ENCODE measurements at places on chromosomes 13 and 19. TPM values are rescaled to one million over a fixed set of nuclear protein-coding genes. Genes with fewer than 3 reads are reported as not detected.

DNA sequence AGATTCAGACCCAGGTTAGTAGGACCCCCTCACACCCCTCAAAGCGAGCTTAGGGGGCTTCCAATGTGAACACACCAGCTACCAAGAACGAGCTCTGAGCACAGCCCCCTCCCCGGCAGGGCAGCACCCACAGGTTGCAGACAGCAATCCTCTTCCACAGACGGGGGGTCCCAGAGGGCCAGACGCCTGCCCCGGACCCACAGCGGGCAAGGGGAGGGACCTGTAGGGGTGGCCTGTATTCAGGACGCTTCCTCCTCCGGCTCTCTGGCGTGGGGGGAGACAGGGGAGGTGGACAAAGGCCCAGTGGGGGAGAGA, 4.8 kb downstream of the TTYH1 start:
- no peak for DNase-seq

DNA sequence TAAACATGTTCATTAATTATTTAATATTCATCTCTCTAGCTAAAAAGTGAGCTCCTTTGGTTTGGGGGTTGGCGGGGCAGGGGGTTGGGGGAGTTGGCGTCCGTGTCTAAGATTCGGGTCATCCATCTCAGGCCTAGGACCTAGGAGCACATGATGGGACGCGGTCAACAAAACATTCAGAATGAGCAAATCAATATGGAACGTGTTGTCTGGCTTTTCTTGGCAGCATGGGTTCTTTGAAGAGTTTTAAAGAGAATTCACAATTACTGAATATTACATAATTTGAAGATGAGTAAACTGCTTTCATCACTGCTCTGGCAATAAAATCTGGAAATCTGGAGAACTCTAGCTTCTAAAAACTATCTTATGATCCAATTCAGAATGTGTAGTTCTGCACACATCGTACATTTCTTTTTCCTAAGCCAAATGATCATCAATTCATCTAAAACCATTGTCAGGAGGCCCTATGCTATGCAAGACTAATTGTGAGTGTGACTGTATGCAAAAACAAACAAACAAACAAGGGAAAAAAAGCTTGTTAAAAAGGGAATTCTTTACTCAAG, 5.4 kb upstream of the ARGLU1 start:
- DNase-seq = no peak

DNA sequence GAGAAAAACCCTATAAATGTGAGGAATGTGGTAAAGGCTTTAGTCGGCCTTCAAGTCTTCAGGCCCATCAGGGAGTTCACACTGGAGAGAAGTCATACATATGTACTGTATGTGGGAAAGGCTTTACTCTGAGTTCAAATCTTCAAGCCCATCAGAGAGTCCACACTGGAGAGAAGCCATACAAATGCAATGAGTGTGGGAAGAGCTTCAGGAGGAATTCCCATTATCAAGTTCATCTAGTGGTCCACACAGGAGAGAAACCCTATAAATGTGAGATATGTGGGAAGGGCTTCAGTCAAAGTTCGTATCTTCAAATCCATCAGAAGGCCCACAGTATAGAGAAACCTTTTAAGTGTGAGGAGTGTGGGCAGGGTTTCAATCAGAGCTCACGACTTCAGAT, 11.7 kb downstream of the ZNF226 start:
- no peak for DNase-seq

Gene BTBD2
- 37.0 TPM for total RNA-seq

DNA sequence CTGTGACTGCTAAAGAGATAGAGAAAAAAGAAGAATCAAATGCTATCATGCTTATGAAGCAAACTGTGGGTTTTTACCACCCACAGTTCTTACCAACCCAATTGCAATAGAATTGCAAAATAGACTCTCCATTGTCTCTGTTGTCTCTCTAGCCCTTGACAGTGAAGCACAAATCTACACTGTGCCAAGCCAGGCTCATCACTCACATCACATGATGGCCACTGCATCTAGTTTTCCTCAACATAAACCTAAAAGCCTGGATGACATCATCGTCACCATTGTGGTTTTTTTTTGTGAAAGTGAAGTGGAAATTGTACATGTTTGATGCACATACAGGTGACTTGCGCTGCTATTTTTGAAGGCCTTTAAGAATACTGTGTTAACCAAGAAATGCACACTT, 56.1 kb downstream of the KL start:
- DNase-seq = no peak

- DNase-seq = no peak
These were observed 23.7 kb downstream of the SH3GL1 start for GRCh38 chr19:4376671-4376990.

- no peak for DNase-seq
These were observed 13.7 kb downstream of the SMIM24 start for GRCh38 chr19:3466635-3467034.

- DNase-seq = no peak
These were observed 752.7 kb upstream of the GPC6 start for GRCh38 chr13:92473765-92474475.

DNA sequence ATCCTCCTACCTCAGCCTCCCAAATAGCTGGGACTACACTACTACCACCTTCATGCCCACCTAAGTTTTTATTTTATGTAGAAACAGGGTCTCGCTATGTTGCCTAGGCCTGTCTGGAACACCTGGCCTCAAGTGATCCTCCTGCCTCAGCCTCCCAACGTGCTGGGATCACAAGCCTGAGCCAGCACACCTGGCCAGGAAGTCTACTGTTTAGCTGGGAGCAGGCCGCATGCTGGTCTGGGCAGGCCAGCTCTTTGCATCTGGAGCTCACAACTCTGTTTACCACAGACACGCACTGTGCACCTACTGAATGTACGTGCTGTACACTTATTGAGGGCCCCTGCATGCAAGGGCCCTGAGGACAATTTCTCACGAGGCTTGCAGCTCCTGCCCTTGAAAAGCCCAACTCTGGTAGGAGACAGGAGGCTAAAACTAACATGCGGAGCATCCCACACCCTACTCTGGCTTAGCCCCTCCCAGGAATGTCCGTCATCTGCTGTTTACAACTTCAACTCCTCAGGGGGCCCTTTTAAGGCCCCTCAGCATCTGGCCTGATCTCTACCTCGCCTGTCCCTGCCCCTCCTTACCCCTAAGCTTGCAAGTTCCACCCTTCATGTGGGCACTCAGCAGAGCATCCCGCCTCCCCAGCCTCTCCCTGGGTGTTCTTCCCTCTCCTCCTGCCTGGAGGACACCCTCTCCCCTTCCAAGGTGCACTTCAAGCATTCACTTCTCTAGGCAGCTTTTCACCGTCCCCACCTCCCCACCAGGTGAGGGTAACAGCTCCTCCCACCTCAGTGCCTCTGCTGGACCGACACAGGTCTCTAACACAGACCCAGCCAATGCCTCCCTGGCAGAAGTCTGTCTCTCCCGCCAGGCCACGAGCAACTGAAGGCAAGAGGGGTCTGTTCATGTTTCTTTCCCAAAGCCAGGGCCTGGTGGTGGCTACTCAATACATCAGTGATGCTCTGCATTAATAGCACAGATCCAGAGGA, 114.2 kb upstream of the UQCRFS1 start:
- DNase-seq = no peak

Gene GGN
- not detected for total RNA-seq

GRCh38 chr13:91381371-91381770, 17.1 kb upstream of the GPC5 start:
- peak; percentile 5 for DNase-seq

Gene PRKCG
- not detected for total RNA-seq
